ENCODE measurements at places on chromosomes 7 and 10.

DNA sequence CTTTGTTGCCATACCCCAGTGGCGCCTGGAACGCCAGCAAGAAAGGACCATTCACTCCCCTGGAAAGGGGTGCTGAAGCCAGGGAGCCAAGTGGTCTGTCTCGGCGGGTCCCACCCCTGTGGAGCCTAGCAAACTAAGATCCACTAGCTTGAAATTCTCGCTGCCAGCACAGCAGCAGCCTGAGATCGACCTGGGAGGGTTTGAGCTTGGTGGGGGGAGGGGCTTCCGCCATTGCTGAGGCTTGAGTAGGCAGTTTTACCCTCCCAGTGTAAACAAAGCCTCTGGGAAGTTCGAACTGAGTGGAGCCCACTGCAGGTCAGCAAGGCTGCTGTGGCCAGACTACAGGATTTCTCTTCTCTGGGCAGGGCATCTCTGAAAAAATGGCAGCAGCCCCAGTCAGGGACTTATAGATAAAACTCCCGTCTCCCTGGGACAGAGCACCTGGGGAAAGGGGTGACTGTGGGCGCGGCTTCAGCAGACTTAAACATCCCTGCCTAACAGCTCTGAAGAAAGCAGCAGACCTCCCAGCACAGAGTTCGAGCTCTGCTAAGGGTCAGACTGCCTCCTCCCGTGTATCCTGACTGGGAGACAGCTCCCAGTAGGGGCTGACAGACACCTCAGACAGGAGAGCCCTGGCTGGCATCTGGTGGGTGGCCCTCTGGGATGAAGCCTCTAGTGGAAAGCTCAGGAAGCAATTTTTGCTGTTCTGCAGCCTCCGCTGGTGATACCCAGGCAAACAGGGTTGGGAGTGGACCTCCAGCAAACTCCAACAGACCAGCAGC, 281.1 kb upstream of the SP4 start:
- no peak for DNase-seq

GRCh38 chr10:15364001-15364400, 7.1 kb downstream of the FAM171A1 start:
- DNase-seq: no peak

- no peak for DNase-seq
These were observed 370.9 kb downstream of the SORCS1 start for GRCh38 chr10:106793617-106794016.

GRCh38 chr10:77598606-77599005, 39.0 kb downstream of the KCNMA1 start:
- DNase-seq: no peak

GRCh38 chr7:51234609-51235308, 81.8 kb downstream of the COBL start:
- no peak for DNase-seq

GRCh38 chr7:141663081-141663849, 38.7 kb downstream of the DENND11 start:
- DNase-seq: peak; percentile 54

DNA sequence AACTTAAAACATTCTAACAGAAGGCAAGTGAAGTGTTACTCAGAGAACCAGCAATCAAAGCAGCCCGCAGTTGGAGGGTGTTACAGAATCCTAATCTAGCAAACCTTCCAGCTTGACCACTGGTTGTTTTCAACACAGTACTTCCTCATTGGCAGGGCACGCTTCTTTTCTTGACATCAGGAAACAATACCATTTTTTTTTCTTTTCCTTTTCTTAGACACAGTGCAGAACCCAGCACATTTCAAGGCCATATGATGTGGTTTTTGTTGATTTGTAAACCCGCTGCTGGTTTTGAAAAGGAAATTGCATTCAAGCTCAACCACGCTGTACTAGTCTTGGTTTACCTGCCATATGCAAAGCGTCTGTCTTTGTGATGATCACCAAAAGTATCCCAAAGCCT, 33.4 kb downstream of the RHOBTB1 start:
- no peak for DNase-seq

- no peak for DNase-seq
These were observed 32.6 kb downstream of the CFAP43 start for GRCh38 chr10:104199567-104199966.

GRCh38 chr7:155787171-155787851, 25.0 kb downstream of the SHH start:
- peak; percentile 90 for DNase-seq

DNA sequence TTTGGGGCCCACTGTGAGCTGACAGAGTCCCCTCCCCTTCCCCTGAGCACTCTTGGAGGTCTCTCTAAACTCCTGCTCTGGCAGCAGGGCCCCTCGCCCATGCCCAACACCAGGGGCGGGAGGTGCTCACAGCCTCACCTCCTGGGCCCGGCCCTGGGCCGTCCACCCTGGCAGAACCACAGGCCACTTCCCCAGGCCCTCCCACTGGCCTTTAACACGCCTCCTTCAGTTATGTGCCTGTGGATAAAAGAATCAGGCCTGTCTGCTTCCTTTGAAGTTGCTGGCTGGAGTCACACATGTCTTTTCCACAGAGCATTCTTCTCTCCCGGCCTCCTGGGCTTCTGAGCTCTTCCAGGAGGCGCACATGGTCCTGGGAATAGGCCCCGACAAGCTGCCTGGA, 10.2 kb downstream of the MYL10 start:
- peak; percentile 85 for DNase-seq

DNA sequence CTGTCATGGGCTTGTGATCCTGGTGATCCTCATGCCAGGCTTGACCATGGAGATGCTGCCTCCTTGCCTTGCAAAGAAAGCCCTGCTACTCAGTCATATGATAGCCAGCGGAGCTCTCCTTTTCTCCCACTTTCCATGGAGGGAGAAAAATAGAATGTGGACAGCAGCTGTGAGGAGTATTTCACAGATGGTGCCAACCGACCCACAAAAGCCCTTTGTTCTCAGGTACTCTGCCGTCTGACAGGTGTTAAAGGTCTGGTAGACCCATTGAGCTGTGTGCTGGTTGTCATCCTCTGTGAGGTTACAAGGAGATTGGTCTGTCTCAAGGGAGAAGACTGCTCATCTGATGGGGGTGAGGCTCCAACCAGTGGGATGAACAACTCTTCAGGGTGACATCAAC, 29.5 kb upstream of the COBL start:
- no peak for DNase-seq

DNA sequence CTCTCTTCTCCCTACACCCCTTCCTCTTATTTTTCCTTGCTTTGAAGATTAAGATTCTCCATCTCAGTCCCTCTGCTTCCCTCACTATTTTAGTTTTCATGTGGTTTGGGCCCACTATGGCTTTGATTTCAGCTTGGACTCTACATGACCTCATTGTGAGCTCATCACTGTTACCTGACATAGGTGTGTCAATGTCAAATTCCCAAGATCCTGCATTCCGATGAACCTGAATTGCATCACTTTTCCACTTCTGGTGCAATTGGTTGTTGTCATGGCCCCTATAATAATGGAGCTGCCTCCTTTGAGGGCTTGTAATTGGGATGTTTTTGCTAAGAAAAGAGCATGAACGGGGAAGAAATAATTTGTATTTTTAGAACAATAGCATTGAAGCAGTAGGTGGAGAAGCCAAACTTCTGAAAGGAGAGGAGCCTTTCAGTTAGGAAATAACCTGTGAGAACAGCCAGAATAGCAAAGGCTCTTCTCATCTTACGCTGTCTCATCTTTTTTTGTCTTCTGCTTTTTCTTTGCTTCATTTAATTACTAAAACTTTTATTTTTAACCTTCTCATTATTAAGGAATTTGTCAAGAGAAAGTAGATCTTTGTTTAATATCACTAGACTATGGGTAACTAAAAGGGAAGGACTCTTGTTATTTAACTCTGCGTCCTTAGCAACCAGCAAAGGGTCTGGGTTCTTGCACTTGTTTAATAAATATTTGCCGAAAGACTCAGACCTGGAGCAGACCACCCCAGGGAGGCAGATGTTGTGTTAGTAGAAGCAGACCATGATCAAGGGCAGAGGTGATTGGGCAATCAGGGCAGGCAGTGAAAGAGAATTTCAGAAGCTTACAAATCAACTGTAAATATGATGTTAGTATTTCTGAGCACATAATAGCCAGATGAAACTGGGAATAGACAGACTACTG, 95.4 kb downstream of the TES start:
- DNase-seq: no peak

GRCh38 chr10:72417971-72418370, 63.3 kb upstream of the DNAJB12 start:
- DNase-seq: no peak

DNA sequence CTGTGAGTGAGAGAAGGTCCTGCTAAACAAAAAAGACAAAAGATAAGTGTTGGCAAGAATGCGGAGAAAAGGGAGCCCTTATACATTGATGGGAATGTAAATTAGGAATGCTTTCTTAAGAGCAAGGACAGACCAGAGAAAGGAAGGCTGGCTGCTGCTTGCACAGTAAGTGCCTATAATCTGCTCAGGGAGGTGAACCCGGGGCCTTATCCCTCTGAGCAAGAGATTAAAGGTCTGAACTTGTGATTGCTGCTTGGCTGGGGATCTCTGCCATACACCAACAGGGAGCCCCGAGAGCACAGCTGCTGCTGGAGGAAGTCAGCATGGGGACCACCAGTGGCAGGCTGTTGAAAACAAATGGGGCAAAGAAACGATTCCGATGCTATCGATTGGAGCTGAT, 32.0 kb upstream of the CRTAC1 start:
- no peak for DNase-seq

- DNase-seq: no peak
These were observed 28.1 kb upstream of the LRRC4 start for GRCh38 chr7:128059143-128059988.

GRCh38 chr10:121205625-121206024, 354.5 kb downstream of the WDR11 start:
- no peak for DNase-seq

- DNase-seq: peak; percentile 61
These were observed 900 bp downstream of the MKLN1 start for GRCh38 chr7:131328377-131329175.

GRCh38 chr10:3639546-3639945, 145.5 kb downstream of the KLF6 start:
- DNase-seq: no peak

GRCh38 chr7:30501264-30501663, 3.4 kb downstream of the GGCT start:
- no peak for DNase-seq

- DNase-seq: no peak
These were observed 43.2 kb downstream of the RALA start for GRCh38 chr7:39666562-39666961.

- peak; percentile 77 for DNase-seq
These were observed 32.0 kb upstream of the PLEKHA1 start for GRCh38 chr10:122342293-122343134.

DNA sequence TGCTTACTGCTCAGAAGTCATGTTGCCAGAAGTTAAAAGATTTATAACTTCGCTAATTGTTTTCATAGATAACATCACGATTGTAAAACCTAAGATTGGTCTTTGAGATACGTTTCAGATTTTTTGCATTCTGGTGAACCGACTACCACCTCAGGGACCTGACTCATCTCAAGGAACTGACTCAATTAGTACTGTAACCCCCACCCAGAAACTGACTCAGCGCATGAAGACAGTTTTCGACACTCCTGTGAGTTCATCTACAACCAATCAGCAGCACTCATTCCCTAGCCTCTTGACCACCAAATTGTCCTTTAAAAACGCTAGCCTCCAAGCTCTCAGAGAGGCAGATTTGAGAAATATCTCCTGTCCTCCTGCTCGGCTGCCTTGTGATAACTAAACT, 72.3 kb downstream of the ELMO1 start:
- no peak for DNase-seq

DNA sequence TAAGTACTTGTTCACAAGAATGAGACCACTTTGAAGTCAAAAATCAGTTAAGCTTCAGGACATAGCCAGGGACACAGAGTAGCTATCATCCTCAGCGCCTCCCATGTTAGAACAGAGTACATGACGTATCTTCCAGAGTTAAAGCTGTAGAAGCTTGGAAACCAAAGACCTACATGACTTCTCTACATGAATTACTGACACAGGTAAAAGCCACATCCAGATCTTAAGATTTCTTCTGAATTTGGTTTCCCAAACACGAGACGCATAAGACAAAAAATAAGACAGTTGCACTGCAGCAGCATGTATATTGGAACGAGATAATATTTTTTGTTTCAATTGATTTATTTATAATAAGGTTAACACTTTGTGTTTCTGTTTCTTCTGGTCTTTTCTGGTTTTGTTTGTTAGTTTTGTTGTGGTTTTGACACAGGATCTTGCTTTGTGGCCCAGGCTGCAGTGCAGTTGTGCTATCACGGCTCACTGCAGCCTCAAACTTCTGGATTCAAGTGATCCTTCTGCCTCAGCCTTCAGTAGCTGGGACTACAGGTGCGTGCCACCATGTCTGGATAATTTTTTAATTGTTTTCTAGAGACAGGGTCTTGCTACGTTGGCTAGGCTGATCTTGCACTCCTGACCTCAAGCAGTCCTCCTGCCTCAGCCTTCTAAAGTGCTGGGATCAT, 10.2 kb upstream of the EPC1 start:
- no peak for DNase-seq

- no peak for DNase-seq
These were observed 68.9 kb downstream of the MET start for GRCh38 chr7:116740755-116741462.

GRCh38 chr10:73647875-73648651, 6.8 kb upstream of the MYOZ1 start:
- DNase-seq: peak; percentile 82

DNA sequence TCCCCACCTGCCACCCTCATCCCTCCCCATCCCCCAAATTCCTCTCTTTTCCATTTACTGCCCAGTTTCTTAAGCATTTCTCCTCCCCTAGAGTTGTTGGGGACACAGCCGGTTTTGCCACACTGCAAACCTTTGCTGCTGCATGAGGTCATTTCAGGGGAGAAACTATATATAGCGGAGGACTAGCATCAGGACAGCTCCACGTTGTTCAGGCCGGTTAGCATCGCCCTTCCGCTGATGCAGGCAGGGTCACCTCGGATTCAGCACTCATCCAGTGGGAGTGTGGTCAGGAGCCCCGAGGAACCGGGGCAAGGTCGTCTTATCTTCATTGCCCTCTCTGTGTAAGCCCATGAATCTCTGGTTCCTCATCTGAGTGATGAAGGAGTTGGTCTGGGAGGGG, 15.6 kb downstream of the UBTD1 start:
- peak; percentile 43 for DNase-seq

GRCh38 chr7:116543664-116544063, 18.8 kb downstream of the CAV1 start:
- DNase-seq: peak; percentile 75

- DNase-seq: peak; percentile 54
These were observed 2.1 kb downstream of the SP4 start for GRCh38 chr7:21429786-21430574.

DNA sequence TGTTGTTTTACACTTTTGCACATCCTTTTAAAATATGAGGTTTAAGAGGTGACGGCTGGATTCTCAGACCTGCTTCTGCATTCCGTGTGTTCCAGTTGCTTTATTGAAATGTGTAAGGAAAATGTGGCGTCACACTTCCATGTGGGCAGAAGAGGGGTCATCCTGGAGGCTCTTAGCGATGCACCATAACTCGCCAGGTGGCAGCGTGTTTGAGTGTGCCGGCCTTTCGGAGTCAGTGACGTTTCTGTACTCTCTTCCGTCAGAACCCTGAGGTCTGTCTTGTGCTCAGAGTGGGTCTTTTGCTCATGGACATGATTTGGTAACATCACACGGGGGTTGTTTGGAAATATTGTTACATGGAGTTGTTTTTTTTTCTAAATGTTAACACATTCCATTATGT, 9.1 kb downstream of the PPP2R2D start:
- no peak for DNase-seq

- DNase-seq: no peak
These were observed 82.1 kb downstream of the CPEB3 start for GRCh38 chr10:92208736-92209135.

- no peak for DNase-seq
These were observed 356.4 kb downstream of the ANKRD7 start for GRCh38 chr7:118580743-118581382.

- DNase-seq: no peak
These were observed 158.3 kb downstream of the FRMD4A start for GRCh38 chr10:14172336-14172950.
